ENCODE measurements at places on chromosomes 7 and 10.

DNA sequence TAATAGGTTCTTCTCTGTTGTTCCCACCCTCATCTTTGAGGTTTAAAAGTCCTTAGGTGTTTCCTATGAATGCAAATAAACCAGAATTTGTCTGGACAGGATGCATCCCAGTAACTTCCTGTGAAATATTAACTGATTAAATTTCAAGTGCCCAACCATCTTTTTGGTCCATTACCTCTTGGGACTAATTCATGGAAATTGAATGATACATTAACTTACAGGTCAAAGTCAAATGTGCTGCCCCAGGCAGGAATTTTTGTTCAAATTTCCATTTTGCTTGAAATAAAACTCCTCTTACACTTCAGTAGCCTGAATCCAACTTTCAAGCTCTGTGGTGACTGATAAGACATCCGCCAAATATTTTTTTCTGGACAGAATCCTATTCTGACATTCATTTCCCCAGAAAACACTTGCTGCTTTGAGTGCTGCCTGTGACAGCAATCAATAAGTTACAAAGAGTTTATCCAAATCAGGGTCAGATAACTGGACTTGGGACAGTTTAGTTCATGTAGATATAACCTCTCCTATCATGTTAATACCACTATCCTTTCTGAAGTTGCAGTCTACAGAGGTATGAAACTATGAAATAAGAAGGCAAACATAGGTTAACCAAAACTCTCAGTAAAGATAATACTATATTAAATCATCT, 383.5 kb downstream of the POM121L12 start:
- no peak for DNase-seq

GRCh38 chr10:125137601-125138438, 22.5 kb downstream of the CTBP2 start:
- no peak for DNase-seq

DNA sequence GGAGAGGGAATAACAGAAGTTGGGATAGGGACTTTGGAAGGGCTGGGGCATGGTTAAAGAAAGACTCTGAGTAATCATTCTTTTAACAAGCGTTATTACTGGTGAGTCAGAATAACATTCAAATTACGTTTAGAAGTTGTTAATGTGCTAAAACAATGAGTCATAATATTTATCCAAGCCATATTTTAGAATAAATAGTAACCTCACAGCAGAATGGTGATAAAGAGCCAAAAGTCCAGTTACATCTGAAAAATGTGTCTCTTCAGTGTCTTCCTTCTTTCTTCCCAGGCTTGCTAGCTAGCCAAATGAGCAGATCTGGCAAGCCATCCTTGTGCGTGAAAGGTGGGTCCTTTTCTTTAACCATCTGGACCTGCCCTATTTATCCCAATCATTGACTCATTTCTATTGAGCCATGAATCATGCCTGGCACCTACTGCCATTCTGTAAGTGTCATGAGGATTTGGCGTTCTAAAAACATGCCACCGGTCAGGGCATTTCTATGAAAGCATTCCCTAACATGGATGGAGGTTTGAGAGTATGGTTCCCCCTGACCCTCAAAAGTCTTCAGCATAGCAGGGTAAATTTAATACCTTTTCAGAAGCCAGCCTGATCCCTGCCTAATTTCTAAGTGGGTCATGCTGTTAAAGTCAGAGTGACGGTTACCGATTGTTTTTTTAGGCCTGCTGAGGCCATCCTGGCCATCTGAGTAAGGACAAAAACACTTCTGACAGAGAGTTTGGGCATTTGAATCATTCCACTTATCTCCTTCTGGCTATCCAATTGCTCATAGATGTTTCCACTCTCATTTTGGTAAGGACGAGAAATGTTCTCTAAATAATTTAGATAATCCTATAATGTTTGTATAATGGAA, 26.9 kb downstream of the MYPN start:
- DNase-seq = peak; percentile 67

DNA sequence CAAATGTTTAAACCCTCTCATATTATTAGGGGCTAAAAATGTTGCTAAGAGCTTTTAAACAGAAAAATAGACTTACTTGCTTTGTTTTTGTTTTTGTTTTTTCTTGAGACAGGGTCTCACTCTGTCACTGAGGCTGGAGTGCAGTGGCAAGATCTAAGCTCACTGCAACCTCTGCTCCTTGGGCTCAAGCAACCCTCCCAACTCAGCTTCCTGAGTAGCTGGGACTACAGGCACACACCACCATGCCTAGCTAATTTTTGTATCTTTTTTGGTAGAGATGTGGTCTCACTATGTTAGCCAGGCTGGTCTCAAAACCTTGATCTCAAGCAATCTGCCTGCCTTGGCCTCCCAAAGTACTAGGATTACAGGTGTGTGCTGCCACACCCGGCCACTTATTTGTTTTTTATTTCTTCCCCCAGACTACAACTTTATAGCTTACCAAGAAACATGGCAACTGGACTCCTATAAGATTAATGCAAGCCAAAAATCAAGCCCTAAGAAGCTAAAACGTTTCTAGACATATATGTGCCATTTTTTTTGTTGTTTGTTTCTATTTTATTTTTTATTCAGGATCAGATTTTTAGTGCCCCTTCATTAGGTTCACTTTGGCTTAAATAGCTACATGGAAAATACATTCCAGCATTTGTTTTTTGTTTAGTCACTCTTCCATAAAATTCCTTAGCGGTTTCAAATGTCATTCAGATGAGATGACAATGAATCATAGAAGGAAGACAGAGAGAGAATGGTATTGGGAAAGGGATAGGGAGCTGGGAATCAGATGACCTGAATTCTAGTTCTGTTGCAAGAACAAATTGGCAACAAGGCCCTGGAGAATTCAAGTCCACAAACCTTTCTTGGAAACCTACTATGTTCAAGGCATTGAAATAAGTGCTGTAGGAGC, 163.4 kb upstream of the MKLN1 start:
- no peak for DNase-seq

DNA sequence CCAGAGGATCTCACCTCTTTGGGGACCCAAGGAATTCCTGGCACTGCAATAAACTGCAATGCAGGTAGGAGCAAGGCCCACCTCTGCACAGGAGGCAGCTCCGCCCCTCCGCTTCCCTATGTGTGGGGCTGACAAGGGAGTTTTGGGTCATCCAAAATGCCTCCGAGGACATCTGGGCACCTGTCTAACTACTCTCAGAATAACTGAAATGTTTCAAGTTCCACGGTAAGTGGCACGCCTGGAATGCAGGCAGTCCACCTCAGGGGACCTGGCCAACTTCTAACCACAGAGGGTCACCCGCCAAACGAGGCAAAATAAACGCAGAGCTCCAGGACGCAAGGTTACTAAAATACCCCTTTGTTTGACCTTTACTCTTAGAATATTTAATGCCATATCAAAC, 102.5 kb downstream of the FGFR2 start:
- DNase-seq = no peak

DNA sequence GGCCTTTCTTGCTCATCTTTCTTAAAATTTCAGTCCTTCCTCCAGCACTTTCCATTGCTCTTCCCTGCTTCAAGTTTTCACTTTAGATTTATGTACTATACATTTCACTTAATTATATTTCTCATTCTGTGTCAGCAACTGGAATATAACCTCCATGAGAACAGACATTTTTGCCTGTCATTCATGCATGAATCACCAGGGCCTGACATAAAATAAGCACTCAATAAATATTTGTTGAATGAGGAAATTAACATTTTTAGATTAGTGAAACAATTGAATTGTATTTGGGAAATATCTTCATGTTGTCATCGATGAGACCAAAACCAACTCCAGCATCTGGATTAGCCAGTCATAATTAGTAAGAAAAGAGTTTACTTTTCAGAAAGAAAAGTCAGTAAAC, 6.1 kb downstream of the SAMD9L start:
- no peak for DNase-seq

DNA sequence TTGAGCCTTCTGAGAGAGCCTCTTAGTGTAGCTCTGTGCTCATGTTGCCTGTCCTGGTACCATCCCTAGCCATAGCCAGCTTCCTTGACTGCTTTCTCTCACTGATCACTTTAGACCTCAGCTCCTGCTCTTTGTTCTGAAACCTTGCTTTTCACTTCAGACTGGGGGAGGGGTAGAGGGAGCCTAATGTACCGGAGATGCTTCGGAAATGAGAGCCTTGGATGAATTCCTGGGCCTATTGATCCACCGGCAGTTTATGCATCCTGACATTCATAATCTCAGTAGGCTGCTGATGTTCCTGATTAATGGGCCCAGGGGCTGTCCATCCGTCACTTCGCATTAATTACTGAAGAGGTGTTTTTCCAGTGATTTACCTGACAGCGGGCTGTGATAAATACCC, 38.8 kb downstream of the R3HCC1L start:
- no peak for DNase-seq

DNA sequence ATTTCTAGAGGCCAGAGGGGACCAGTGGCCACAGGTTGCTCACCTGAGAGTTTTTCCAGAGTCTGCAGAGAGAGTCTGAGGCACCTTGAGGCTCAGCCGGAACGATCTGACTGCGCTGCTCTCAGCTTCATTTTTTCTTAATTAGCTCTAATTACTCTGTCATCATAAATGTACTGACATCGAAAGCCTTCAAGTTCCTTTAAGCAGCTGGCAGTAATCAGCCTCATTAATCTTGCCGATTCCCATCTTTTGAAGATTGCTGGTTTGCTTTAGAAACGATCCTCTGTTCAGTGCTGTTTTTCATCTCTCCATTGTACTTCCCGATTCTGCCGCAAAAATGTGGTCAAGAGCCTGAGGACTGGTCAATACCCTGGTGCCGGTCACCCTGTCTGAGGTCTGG, 454.7 kb downstream of the TYW1 start:
- DNase-seq = no peak

DNA sequence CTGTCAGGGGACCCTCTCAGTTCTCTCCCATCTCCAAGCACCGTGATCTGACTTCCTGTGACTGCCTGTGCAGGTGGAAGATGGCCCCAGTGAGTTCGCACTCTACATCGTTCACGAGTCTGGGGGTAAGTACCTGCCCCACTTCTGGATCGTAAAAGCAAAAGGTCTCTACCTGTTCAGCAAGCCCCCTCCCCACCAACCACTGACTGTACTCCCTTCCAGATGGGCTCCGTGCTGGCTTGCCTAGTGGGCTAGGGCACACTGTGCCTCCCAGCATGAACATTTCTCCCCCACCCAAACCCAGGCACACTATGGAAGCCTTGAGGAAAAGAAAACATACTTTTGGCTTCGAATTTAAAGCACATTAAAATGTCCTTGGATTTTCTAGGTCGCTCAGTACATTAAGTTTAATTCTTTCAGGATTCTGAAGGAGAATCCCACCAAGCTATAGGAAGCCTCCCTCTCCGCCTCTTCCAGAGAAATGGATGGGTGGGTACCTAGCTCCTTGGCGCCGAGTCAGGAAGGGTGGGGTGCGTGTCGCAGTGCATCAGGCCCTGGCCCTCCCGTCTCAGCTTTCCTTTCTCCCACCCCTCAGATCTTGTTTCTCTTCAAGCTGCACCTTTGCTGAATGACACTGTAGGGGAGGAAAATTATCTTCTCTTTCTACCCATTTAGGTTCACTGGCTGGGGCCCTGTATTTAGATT, 11.0 kb upstream of the ZNF22 start:
- DNase-seq = no peak

DNA sequence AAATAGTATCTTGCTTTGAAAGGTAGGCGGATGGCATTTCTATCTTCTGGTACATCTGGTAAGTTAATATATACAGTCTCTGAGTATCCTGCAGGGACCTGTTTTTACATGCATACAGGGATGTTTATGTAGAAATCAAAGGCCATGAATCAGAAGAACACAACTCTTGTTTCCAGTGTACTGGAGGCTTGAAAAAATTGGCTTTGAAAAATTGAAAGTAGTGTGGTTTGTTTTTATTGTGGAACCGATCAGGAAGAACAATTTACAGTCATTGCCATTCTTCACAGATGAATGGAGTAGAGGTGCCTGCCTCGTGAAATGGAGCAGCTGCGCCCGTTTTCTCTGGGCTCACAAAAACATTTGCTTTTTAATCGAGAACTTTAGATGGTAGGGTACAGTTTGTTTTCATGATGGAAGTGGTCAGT, 54.0 kb upstream of the RPA3 start:
- peak; percentile 51 for DNase-seq

GRCh38 chr10:46019569-46020343, 10.7 kb downstream of the NCOA4 start:
- peak; percentile 59 for DNase-seq

DNA sequence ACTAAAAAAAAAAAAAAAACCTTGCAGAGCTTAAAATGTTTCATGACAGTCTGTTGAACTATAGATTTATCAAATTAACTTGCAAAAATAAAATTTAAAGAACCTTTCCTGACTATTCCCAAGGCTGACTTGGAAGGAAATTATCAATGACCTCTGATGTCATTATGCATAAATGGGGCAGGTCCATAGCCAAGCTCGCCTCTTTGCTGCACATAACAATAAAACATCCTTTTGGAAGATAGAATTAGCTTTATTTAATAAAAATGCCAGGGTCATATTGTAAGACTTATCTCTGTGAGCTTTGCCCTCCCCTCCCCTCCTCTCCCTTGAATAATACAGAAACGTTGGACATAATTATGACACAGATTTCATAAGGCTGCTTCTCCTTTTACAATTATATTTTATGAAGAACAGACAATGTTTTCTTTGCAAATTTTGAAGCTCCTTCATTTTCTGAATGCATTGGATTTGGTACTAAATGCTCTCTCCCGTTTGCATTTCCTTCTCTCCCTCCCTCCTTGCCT, 444.8 kb downstream of the AUTS2 start:
- DNase-seq = no peak

- DNase-seq = peak; percentile 64
Measured at GRCh38 chr10:101217450-101218281, 11.6 kb downstream of the LBX1 start.

DNA sequence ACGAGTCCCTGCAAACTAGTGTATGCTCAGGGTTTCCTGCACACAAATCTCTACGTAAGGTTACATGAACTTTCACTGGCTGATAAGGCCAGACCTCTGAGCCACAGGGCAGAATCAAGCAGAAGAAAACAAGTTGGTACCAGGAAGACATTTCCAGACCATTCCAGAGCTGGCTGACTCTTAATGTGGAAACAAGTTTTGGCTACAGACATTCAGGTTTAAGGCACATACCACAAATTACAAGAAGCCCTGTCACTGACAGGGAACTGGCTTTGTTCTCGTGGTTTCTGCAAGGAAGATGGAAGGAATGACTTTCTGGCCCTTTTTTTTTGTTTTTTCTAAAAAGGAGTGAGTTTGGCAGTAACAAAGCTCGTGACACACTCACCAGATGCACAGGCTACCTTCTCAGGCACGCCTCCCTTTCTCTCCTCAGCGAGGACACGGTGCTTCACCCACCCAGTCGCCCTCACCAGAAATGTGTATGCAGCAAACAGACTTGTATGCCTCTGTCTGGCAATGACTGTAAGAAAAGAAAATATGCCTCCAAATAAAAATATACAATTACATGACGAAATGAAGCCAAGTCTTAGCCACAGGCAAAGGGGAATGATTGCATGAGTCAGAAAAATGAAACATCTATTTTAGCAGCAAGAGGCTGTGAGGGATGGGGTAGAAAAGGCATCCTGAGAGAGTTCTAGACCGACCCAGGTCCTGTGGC, 22.6 kb downstream of the PLAC9 start:
- DNase-seq = peak; percentile 87

- DNase-seq = peak; percentile 25
Measured at GRCh38 chr7:21500117-21500832, 42.6 kb upstream of the DNAH11 start.

GRCh38 chr7:85773116-85773728, 586.4 kb upstream of the SEMA3D start:
- DNase-seq = peak; percentile 85

GRCh38 chr7:14197280-14197679, 207.8 kb upstream of the ETV1 start:
- peak; percentile 66 for DNase-seq

All from muscle of leg (tissue), 16 donors.